ENCODE measurements at places on chromosomes 16 and 17. TPM values are rescaled to one million over a fixed set of nuclear protein-coding genes. Genes with fewer than 3 reads are reported as not detected.

NHERF2 gene
- 19.0 TPM for total RNA-seq

PRKCB gene
- total RNA-seq = under 0.01 TPM

FA2H gene
- not detected for total RNA-seq

MRPS23 gene
- total RNA-seq = 26.0 TPM

ATP1B2 gene
- not detected for total RNA-seq

XAF1 gene
- 11.9 TPM for total RNA-seq

CRISPLD2 gene
- total RNA-seq = 47.8 TPM

KRT20 gene
- not detected for total RNA-seq

CDK10 gene
- total RNA-seq = 49.9 TPM

RNF157 gene
- total RNA-seq = 0.05 TPM

SLX4 gene
- 4.8 TPM for total RNA-seq

TRIM72 gene
- not detected for total RNA-seq

CCL17 gene
- not detected for total RNA-seq

SNRNP25 gene
- total RNA-seq = 17.9 TPM

SRCIN1 gene
- total RNA-seq = not detected

ESRP2 gene
- total RNA-seq = under 0.01 TPM

ZFP3 gene
- total RNA-seq = 1.2 TPM

WNK4 gene
- 1.5 TPM for total RNA-seq

SULT1A4 gene
- not detected for total RNA-seq

TEPSIN gene
- 14.2 TPM for total RNA-seq

SCPEP1 gene
- total RNA-seq = 76.2 TPM

WFDC1 gene
- total RNA-seq = 12.5 TPM

ENPP7 gene
- not detected for total RNA-seq

CCDC78 gene
- 2.1 TPM for total RNA-seq

SLC5A11 gene
- total RNA-seq = not detected

EFTUD2 gene
- total RNA-seq = 92.1 TPM

CLEC19A gene
- total RNA-seq = not detected

HOXB3 gene
- total RNA-seq = 5.6 TPM

ITGAE gene
- total RNA-seq = 9.1 TPM

SPNS1 gene
- total RNA-seq = 26.4 TPM

SHCBP1 gene
- total RNA-seq = 1.8 TPM
